Stimulated activated CD8-positive, alpha-beta memory T cell treated with anti-CD3 and anti-CD28 coated beads, Interleukin-4, amount 100 ng/mL, for 1 hour (primary cell): ENCODE measurements at places on chromosomes 12 and 14.

DNA sequence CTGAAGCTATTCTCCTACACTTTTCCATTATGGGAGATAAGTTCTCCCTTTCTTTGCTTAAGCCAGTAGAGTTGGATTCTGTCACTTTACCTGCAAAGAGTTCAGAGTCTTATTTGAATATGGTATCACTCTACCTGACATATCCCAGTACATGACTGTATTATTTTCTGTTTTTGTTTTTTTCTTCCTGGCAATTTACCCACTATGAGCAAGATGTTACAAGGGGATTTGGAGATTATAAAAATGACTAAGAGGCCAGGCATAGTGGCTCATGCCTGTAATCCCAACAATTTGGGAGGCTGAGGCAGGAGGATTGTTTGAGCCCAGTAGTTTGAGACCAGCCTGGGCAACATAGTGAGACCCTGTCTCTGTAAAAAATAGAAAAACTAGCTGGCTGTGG lies 46.4 kb upstream of the CHST11 start:
- DNase-seq = no peak

- DNase-seq = no peak
Observed at GRCh38 chr12:120892265-120892664, 11.9 kb downstream of the SPPL3 start.

- peak; percentile 82 for DNase-seq
Observed at GRCh38 chr14:51979088-51979709, 10.1 kb upstream of the RTRAF start.

GRCh38 chr12:75239987-75240386 lies 30.3 kb upstream of the KCNC2 start:
- no peak for DNase-seq

GRCh38 chr12:2811801-2812200 lies 667 bp upstream of the ITFG2 start:
- DNase-seq = no peak

GRCh38 chr12:132813443-132813842 lies 15.2 kb downstream of the GOLGA3 start:
- DNase-seq = no peak
